ENCODE measurements at places on chromosomes 1 and 21. TPM values are rescaled to one million over a fixed set of nuclear protein-coding genes. Genes with fewer than 3 reads are reported as not detected.

DNA sequence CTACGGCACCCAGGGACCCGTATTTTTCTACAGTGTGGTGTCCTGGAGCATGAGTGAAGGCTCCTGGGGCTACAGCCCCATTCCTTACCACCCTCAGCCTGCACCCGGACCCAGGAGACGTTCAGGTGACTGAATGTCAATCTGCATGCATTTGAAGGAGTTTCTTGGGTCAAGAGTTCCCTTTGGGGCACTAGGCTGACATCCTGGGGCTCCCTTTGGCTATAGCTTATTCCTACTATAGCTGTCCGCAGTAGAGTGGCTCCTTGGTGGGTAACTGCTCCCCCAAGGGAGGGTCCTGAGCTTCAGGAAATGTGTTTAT, 19.9 kb upstream of the LRRN2 start:
- no peaks in the 10 kb centered on the region for H3K36me3 ChIP-seq
- no peaks in the 10 kb centered on the region for H3K4me1 ChIP-seq
- H3K4me3 ChIP-seq, result no peak overlapping the region
- H3K27ac ChIP-seq, result no peak overlapping the region

DNA sequence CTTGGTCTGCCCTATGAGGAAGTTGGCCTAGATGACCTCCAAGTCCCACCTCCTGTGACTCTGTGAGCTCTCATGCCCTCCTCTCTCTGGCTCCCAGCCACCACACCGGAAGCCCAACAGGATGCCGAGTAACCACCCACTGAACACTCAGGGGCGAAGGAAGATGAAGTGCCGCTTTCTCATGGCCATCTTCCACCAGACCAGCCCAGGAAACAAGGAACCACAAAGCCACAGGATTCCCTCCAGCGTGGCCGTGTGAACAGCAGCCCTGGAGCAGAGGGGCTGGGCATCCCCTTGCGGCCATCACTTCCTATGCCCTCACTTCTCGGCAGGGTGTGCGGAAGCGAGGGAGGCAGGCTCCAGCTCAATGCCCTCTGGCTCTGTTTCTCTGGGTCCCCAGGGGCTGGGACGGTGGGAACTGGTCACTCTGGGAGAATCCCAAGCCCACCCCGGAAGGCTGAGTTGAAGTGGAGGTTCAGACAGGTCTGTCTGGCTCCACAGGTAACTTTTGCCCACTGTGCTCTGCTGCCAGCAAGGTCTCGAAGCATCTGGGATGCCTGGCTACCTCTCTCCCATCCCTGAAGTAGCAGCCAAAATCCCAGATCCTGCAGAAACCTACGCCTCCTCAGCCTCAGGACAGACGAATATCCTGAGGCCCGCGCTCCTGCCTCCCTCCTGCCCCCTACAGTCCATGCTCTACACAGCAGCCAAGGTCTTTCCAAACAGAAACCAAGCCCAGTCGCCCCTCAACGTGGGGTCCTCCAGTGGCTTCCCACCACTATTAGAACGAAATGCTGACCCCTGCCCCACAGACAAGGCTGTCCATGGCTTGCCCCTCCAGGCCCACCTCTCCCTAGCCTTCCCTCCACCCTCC, 44.2 kb upstream of the ECE1 start:
- no peaks in the 10 kb centered on the region for H3K36me3 ChIP-seq
- peak; percentile 76 for DNase-seq
- no peaks in the 10 kb centered on the region for H3K27me3 ChIP-seq
- peaks cover 76% of the 10 kb centered on the region for H3K4me1 ChIP-seq

DNA sequence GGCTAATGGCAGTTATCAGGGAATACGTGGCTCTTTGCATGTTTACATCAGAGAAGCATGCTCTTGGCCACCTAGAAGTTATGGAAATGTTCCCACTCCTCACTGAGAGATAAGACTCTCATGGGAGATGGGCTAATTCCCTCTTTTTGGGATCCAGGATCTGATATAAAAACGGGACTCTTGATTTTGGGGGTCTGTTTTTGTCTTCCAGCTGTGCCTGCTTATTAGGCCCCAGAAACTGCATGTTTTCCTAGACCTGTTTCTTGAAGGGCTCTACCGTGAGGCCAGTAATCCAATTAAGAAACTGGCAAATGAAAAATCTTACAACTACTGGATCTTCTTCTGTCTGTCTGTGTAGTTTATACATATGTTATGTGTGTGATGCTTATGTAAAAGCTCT, 47.0 kb upstream of the PTCH2 start:
- peaks cover 7% of the 10 kb centered on the region for H3K4me1 ChIP-seq
- no peaks in the 10 kb centered on the region for H3K36me3 ChIP-seq
- no peaks in the 10 kb centered on the region for H3K27me3 ChIP-seq
- H3K4me3 ChIP-seq, result no peak overlapping the region

- no peaks in the 10 kb centered on the region for H3K36me3 ChIP-seq
- peaks cover 10% of the 10 kb centered on the region for H3K4me1 ChIP-seq
- H3K4me3 ChIP-seq, result no peak overlapping the region
- H3K27ac ChIP-seq, result peak overlapping the region; percentile 31
- no peak for DNase-seq
- no peaks in the 10 kb centered on the region for H3K27me3 ChIP-seq
Measured at GRCh38 chr1:95021119-95021518, 51.6 kb downstream of the ALG14 start.

The NBPF1 gene
- total RNA-seq, result 75.6 TPM

GRCh38 chr1:228098323-228098931, 4.7 kb downstream of the C1orf35 start:
- no peak overlapping the region for H3K4me3 ChIP-seq
- H3K4me1 ChIP-seq, result peaks cover 10% of the 10 kb centered on the region
- H3K27ac ChIP-seq, result no peak overlapping the region

DNA sequence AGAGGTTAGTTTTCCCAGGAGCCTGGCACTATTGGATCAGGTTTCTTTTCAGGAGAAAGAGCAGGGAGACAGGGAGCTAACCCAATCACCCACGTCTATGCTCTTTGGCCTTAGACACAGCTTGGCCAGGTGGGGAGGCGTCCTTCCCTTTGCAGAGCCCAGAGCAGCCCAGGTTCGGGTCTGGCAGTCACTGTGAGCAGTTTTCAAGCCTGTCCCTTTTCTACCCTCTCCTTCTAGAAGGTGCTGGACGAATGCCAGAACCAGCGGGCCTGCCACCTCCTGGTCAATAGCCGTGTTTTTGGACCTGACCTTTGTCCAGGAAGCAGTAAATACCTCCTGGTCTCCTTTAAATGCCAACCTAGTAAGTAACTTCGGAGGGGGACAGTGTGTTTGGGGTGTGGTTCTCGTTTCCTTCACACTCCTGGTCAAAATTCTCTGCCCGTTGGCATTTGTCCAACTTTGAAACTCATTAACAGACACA, 44.9 kb downstream of the EVA1C start:
- H3K4me1 ChIP-seq, result peaks cover 24% of the 10 kb centered on the region
- no peaks in the 10 kb centered on the region for H3K36me3 ChIP-seq
- peak; percentile 60 for DNase-seq
- peak overlapping the region; percentile 90 for H3K27ac ChIP-seq

The AIRE gene
- total RNA-seq, result 0.68 TPM

DNA sequence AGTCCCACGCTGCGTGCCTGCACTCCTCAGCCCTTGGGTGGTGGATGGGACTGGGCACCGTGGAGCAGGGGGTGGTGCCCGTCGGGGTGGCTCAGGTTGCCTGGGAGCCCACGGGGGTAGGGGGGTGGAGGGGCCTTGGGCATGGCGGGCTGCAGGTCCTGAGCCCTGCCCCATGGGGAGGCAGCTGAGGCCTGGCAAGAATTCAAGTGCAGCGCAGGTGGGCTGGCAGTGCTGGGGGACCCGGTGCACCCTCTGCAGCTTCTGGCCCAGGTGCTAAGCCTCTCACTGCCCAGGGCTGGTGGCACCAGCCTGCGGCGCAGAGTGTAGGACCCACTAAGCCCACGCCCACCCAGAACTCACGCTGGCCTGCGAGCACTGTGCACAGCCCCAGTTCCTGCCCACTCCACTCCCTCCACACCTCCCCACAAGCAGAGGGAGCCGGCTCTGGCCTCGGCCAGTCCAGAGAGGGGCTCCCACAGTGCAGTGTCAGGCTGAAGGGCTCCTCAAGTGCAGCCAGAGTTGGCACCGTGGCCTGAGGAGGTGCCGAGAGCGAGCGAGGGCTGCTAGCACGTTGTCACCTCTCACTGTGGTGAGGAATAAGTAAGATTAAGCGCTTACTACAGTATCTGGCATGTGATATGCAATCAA, 12.8 kb downstream of the TNNI3K start:
- no peak overlapping the region for H3K27ac ChIP-seq
- no peak overlapping the region for H3K4me3 ChIP-seq
- DNase-seq, result no peak
- H3K36me3 ChIP-seq, result no peaks in the 10 kb centered on the region
- H3K4me1 ChIP-seq, result no peaks in the 10 kb centered on the region
- no peaks in the 10 kb centered on the region for H3K27me3 ChIP-seq
